ENCODE measurements at places on chromosomes 5 and 9.
A peak's percentile ranks its signal among the peaks of the same experiment; 100 is the strongest.

GRCh38 chr5:1568201-1568979 lies 44.6 kb upstream of the LPCAT1 start:
- DNase-seq = no peak

DNA sequence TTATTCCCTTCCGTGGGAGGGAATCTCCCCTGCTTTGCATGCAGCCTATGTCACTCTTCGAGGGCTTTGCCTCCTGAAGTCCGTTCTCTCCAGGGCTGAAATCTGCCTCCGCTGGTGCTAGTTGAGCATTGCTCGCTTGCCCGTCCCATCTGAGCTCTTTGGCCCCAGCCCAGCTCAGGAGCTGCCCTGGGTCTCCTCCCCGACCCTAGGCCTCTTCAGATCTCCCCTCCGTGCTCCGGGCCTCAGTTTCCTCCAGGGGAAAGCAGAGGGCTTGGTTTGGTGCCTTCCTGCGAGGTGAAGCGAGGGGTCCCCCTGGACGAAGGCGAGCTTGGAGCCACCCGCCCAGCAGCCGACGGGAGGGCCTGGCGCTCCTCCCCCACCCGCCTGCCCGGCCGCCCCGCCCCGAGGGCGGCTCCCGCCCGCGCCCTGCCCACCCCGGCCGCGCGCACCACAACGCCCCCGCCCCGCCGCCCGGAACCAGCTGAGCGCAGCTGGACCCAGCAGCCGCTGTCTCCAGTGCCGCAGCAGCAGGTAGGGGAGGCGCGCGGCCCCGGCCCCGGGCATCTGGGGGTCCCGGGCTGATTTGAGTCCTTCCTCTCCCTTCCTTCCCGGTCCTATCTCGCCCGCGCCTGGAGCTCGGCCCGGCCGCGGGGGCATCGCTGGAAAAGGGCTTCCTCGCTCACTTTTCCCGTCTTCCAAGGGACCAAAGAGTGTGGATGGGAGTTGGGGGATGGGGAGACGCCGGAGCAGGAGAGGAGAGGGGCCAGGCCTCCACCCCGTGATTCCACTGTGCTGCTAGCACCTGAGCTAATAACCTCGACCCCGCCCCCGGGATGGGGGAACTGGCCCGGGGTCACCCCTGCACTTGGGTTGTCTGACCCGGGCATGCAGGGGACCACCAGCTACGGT lies at the start of gene GSN:
TSS of gene GSN (plus strand) at position 474 of the 909 bp plus-strand sequence. CDS start 33,810 bp downstream, outside the sequence.
- DNase-seq = peak; percentile 32

DNA sequence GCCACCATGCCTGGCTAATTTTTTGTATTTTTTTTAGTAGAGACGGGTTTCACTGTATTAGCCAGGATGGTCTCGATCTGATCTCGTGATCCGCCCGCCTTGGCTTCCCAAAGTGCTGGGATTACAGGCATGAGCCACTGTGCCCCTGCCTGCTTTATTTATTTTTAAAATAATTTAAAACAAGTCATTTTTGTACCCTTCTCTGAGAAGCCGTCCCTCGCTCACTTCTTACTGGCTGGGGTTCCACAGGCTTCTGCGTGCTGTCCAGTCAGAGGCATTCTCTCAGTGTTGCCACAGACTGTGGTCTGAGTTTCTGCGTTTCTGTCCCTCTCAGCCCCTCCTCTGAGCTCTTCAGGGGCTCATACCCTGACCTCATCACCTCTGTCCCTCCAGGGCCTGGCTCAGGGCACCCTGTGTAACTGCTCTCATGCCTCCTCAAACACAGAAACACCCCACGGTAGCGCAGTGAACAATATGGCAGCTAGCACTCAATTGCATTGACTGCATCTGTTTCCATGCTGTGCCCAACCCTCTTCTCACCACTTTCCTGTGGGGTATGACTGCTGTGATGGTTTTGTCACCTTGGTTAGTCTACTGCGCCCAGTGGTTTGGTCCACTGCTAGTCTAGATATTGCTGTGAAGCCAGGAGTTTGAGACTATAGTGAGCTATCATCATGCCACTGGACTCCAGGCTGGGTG lies 44.3 kb upstream of the SH3PXD2B start:
- no peak for DNase-seq

DNA sequence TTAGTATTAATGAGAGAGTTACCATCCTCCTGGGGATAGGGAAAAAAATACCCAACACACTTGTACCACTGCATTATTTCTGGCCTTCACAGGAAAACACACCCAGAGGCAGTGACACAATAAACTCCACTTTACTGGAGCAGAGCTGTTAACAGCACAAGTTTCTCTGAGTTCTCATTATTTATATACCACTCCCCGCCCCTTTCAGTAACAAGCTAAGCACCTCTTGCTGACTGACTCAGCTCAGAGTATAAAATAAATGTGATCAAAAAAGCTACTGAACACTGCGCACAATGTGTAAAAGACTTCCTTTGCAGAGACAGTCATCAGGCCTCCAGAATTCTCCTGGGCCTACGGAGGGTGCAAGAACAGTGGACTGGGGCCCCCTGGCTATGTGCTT lies 21.6 kb downstream of the KLF9 start:
- no peak for DNase-seq

- no peak for DNase-seq
These were observed 33.0 kb downstream of the SLC6A7 start for GRCh38 chr5:150222906-150223305.

GRCh38 chr5:173841710-173842109 lies 46.4 kb upstream of the CPEB4 start:
- no peak for DNase-seq
